ENCODE measurements at places on chromosomes 7 and 10.

DNA sequence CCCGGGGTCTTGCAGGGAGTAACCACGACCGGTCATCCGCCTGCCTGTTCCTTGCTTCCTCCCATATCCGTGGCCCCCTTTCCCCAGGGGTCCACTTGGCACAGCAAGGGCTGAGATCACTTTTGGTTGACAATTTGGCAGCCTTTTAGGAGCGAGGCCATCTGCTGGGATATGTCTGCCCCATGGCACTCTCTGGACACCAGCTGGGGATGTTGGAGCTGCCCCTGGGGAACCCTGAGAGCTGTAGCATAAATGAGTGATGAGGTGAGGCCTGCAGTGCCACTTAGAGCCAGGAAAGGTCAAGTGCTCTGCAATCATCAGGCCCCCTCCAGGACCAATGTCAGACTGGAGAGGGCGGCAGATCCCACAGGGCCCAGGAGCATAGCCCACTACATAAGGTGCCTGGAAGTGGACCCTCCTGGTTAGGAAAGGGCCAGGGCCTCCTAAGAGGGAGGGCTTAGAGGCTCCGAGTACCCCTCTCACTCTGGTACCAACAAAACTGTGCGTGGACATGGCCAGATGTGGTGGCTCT lies 92.1 kb downstream of the HIP1 start:
- DNase-seq: no peak

GRCh38 chr7:50268223-50268622 lies 36.3 kb upstream of the IKZF1 start:
- DNase-seq: no peak

DNA sequence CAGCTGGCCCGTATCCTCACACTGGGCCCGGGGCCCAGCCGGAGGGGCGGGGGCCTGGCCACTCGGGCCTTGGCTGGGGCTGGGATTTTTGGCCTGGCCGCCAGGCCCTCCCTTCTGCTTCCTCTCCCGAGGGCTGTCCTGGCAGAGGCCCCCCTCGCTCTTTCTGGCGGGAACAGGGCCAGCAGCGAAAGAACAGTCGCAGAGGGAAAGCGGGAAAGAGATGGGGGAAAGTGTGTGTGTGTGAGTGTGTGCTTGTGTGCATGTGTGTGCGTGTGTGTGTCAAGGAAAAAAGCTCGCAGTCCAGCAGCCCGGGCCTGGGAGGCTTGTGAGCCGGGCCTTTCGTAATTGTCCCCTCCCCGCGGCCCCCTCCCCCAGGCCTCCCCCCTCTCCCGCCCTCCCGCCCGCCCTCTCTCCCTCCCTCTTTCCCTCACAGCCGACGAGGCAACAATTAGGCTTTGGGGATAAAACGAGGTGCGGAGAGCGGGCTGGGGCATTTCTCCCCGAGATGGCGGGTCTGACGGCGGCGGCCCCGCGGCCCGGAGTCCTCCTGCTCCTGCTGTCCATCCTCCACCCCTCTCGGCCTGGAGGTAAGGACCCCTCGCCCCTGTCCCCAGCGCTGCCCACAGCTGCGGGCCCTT lies at the start of gene ELN:
TSS of gene ELN (plus strand) at position 491 of the 638 bp plus-strand sequence. CDS start at position 506, 15 bp downstream.
- no peak for DNase-seq

GRCh38 chr10:1650542-1651269 lies 86.6 kb downstream of the ADARB2 start:
- no peak for DNase-seq

DNA sequence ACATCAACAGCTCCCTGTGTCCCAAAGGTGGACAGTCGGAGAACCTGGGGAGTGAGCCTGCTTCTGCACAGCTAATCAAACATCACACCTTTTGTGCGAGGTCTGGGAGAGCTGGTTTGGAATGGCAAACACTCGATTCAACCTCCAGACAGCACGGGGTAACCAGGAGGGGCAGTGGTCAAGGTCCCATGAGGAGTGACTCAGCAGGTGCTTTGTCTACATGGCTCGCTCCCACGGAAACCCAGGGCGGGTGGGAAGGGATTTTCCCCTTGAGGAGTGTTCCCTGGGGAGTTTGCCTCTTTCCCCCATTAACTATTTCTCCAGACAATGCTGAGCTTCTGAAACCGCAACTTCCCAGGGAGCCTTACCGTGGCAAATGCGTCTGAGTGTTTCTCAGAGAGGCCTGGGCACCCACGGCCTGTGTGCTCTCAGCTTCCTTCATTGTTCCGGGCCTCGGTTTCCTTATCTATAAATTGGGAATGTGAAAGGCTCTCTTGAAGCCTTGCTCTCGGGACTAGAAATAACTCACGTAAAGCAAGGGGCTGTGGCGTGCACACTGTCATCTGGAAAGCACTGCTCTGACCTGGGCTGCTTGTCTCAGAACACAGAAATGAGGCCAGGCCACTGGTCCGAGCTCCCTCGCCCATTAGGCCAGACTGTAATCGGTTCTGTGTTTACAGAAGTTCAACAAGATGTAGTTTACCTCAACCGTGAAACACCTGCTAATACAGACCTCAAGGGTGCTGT lies 14.0 kb upstream of the GTPBP4 start:
- no peak for DNase-seq

DNA sequence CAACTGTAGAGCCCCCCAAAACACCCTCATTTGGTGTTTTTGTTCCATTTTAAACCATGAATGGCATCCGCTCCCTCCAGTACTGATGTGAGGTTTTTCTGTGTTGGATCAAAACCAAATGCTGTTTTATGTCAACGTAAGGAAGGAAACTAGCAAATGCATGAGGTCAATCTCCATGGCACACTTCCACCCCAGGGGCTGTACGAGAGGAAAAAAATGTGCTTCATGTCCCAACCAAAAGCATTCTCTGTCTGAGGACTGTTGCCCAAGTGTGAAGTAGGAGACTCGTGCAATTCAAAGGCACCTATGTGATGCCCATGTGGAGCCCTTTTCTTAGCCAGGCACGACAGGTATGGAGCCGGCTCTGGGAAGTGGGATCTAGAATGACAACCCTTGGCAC lies 180.3 kb upstream of the MKI67 start:
- no peak for DNase-seq
